ENCODE measurements at places on chromosomes 5 and 9. TPM values are rescaled to one million over a fixed set of nuclear protein-coding genes. Genes with fewer than 3 reads are reported as not detected.

DNA sequence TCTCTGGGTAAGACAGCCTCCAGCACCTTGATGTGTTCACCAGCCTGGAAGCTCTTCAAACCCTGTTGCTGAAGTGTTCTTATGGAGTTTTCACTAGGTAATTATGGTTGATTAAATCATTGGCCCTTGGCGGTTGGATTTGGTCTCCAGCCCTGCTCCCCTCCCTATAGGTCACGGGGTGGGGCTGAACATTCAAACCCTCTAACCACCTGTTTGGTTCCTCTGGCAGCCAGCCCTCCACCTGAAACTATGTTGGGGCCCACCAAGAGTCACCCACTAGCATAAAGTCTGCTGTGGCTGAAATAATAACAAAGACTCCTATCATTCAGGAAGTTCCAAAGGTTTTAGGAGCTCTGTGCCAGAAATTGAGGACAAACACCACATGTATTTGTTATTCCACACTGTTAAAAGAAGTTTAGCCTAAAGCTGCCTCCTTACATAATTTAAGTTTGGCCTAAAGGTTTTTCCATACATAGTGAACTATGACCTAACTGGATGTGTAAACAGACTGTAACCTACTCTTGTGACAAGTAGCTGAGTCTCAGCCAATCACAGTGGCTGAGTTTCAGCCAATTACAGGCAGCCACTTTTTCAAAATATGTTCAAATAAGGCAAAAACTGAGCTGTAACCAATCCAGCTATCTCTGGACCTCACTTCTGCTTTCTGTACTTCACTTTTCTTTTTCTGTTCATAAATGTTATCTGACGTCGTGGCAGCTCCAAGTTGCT, 34.8 kb downstream of the TMEM252 start:
- no peak for DNase-seq

The CACNA1B gene
- total RNA-seq, result 2.4 TPM

- DNase-seq, result no peak
Observed at GRCh38 chr9:3909966-3910650, 384.3 kb upstream of the RFX3 start.

The REXO4 gene
- 28.9 TPM for total RNA-seq

DNA sequence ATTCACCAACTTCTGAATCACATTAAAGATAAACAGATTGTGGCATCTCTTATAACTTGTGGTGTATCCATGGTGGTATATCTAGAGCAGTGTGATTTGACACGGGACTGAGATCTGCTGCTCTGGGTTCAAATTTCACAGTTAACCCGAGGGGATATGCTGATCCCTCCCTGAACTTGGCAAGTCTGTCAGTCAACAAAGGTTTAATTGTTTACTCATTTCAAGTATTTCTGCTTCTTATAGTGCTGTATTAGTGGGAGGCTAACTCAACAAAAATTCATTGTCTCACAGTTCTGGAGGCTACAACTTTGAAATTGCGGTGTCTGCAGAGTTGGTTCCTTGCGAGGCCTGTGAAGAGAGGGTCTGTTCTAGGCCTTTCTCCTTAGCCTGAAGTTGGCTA, 1175.2 kb downstream of the PTPRD start:
- DNase-seq, result no peak

DNA sequence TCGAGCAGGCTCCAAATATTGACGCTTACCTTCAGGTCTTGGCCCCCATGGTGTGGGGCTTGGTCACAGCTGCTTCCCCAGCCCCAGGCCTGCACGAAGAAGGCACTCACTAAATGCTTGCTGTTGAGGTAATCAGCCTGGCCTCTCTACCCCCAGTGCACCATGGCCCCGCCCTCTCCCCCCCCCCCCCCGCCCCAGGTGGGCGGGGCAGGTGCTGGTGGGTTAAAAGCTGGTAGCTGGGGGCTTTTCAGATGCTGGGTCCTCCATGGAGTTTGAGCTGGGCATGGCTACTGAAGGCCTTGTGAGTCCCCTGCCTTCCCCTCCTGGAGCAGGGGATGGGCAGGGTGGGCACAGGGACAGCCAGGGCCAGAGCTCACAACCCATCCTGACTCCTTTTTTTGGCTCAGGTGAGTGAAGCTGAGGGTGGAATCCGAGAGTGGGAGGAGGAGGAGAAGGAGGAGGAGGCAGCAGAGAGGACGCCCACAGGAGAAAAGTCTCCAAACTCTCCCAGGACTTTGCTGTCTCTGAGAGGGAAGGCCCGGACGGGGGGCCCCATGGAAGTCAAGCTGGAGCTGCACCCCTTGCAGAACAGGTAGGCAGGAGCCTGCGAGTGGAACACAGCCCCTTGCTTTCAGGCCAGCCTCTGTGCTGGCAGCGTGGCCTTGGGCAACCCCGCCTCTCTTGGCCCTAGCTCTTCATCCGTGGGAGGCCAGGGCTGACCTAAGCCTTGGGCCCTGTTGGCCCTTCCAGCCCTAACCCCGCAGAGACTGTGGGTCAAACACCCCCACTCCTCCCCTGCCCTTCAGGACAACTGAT, 4.4 kb upstream of the TSPAN17 start:
- no peak for DNase-seq

DNA sequence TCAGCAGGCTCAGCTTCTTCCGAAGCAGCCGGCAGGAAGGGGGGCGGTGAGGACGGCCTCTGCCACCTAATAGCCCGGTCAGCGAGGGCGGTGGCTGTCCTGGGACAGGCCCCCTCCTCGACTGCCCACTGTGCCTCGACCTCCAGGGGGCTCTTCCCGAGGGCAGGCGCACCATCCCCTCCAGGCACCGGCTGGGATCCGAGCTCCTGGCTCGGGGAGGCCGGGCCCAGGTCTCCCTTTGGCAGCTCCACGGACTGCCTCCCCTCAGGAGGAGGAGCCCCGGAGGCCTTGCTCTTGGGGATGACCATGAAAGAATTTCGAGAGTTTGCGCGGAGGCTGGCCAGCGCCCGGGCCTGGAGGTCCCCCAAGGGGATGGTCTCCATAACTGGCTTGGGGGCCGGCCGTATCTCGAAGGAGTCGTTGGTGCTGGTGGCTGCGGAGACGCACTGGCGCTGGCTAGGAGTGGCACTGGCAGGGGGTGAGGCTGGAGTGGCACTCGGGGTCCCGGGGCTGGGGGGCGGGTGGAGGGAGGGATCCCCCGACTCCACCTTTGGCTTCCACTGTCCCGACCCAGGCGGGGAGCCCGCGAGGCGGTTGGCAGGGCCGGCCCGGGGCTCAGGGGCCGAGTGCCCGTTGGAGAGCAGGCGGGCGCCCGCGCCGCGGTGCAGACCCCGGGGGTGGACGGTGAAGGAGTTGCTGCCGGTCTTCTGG, 975 bp downstream of the TPRN start:
- DNase-seq, result no peak

The ABCA1 gene
- total RNA-seq, result 16.2 TPM

- DNase-seq, result no peak
Observed at GRCh38 chr5:142307146-142307890, 17.5 kb downstream of the SPRY4 start.

- no peak for DNase-seq
Observed at GRCh38 chr5:152288917-152289595, 116.0 kb downstream of the NMUR2 start.

GRCh38 chr5:151222790-151223446, 974 bp downstream of the CCDC69 start:
- DNase-seq, result no peak

DNA sequence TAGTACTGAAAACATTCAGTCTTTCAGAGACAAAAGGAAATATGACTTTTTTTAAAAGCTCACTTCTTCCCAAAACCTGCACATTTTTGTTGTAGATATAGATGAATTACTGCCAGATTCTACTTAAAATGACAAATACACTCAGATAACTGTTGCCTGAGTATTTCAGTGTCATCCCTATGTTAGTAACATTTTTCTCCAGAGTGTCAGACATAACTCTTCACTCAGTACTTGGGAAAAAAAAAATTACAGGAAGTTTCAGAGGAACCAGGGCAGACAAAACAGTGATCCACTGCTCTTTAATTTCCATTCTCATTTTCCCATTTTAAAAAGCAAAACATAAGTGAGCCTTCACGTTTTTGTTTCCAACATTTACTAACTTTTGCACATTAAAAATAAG, 79.3 kb upstream of the ITGA1 start:
- no peak for DNase-seq

- DNase-seq, result no peak
Observed at GRCh38 chr5:125451622-125452021, 705.2 kb upstream of the ZNF608 start.

- DNase-seq, result no peak
Observed at GRCh38 chr5:62661126-62661525, 82.5 kb downstream of the LRRC70 start.

DNA sequence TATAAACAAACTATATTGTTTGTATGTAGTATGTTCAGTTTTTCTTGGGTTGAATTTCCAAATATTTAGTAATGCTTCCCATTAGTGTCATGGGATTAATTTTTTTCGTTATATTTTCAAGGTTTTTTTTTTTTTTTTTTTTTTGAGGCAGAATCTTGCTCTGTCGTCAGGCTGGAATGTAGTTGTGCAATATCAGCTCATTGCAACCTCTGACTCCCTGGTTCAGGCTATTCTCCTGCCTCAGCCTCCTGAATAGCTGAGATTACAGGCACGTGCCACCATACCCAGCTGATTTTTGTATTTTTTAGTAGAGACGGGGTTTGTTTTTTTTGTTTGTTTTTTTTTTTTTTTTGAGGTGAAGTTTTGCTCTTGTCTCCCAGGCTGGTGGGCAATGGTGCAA, 10.6 kb downstream of the DDX46 start:
- no peak for DNase-seq

GRCh38 chr9:11966786-11967185, 726.4 kb upstream of the TYRP1 start:
- DNase-seq, result no peak

- DNase-seq, result no peak
Observed at GRCh38 chr5:33364406-33364805, 76.4 kb upstream of the TARS1 start.

The LRRC19 gene
- total RNA-seq, result 0.29 TPM

GRCh38 chr5:176934309-176934930, 35.3 kb upstream of the HK3 start:
- no peak for DNase-seq

The PLCXD3 gene
- total RNA-seq, result 7.4 TPM

- no peak for DNase-seq
Observed at GRCh38 chr5:36273809-36274526, 27.7 kb downstream of the RANBP3L start.

The CBY3 gene
- not detected for total RNA-seq

The FBP2 gene
- total RNA-seq, result not detected

The ZNF608 gene
- 37.4 TPM for total RNA-seq
